ENCODE measurements at places on chromosomes 2 and 18. TPM values are rescaled to one million over a fixed set of nuclear protein-coding genes. Genes with fewer than 3 reads are reported as not detected.

DNA sequence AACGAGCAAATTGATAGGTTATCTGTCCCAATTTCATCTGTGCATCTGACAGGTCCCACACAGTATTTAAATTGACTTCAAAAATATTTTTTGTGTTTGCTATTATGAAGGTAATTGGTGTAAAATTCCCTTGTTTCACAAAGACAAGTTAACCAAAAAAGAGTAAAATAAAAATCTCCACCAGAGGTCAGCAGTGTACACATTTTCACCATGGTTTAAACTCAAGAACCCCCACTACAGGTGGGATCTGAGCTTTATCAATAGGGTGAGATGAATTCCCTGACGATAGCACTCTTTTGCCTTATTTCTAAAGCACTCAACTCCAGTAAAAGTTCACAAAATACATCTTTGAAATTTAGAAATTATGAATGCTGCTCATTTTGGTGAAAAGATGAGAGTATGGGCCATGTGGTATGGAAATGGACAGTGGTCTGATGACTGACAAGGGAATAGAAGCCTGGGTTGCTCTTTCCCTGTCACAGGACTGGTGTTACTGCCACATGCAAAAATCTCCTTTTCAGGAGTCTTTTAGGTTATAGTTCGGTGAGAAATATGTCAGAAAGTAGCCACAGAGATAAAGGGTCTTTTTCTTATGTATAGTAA is 68.0 kb downstream of the SERPINB8 start:
- no peak for DNase-seq

DNA sequence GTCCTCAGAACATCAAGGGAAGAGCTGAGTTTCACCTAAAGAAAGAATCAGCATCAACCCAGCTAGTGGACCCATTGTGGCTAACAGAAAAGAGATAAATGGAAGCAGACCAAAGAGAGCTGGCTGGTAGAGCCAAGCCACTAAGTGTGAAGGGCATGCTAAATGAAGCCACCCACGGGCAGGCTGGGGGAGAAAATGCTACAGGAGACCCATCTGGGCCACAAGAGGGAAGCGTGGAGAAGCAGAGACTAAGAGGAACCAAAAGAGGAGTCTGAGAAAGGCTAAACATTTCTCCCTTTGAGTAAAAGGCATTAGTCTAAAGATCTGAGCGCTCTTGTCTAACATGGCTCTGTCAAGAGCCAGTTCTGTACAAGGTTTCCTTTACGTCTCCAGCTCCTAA is 15.8 kb downstream of the CWC22 start:
- no peak for DNase-seq

- DNase-seq = no peak
These were observed 21.2 kb downstream of the TGFA start for GRCh38 chr2:70532244-70532935.

- peak; percentile 97 for DNase-seq
These were observed 42.1 kb downstream of the BMP10 start for GRCh38 chr2:68828887-68829708.

DNA sequence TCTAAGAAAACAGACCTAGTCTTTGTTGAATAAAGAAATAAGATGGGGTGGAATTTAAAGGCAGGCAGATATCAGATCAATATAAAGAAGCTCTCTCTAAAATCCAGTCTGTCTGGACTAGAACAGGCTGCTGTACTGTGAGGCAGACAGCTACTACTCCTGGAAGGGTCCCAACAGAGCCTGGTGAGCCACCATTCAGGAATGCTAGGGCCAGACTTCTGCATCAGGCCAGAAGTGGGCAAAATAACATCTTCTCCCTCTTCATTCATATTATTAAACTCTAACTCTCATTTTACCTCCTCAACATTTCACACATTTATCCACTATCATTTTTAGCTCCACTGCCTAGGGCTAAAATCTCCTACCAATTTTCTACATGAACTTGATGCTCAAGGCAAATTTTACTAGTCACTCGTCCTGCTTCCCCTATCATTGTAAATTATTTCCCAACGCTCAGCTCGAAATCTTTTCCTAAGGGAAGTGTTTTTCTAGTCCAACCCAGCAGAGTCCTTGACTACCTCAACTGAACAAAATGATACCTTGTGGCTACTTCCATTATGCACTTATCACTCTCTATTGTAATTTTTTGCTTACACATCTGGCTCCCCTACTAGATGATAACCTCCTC is 45.2 kb upstream of the GLS start:
- peak; percentile 58 for DNase-seq

GRCh38 chr2:136874258-136874657 is 108.9 kb downstream of the THSD7B start:
- DNase-seq = no peak

DNA sequence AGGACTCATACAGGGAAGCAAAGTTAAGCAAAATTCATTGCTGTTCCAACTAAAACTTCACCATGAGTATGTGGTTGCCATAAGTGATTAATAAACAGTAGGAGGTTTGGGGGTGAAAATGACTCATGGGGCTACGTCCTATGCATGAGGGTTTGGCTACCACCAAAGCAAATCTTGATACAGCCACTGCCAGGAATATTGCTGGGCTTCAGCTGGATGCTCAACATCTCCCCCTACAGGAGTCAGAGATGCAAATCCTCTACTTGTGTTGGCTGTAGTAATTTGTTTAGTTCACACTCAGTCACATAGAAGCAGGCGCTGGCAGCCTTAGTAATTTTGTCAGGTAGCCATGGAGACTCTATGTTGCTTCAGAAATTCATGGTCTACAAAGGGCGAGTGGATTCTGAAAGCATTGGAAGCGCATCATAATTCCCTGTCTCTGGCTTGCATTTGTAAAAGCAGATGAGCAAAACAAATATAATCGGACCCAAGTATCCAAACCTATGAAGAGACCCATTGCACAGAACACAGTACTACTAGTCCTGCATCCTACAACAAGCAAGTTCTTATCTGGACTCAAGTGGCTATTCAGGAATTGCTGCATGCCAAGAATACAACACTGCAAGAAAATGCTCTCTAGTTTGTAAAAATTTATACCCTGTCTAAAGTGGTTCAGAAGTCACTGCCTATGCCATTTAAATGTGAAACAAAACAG is 76.0 kb downstream of the CD28 start:
- DNase-seq = peak; percentile 46

- no peak for DNase-seq
These were observed 912.7 kb downstream of the CPS1 start for GRCh38 chr2:211468877-211469663.

DNA sequence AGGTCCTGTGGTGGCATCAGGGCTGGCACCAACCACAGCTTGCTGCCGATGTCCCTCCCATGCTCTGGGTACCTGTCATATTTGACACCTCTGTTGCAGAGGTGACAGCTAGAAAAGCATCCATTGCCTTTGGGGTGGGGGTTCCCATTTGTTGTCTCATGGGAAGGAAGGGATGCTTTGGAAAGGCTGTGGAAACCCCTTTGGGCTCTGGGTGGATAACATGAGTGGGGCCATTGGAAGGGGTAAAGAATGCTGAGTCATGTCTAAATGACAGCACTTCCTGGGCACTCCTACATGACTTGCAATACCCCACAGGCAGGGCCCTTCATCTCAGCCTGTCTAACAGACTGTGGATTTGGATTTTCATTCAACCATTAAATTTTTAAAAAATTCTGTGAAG is 27.8 kb downstream of the CTIF start:
- no peak for DNase-seq

DNA sequence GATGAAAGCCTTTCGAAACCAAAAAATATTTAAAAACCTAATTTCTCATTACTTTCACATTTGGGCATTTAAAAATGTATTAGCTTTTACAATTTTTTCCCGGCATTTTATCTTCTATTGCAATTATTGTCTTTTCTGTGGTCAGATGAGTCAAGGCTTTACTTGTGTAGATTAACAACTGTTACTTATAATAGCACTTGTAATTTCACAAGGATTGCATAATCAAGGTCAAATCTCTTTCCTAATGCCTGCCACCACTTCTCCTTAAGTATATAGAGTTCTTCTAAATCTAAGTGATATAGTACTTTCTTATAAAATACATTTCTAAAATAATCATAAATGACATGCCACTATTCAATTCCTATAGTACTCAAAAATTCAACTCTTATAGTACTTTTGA is 67.2 kb downstream of the SLC8A1 start:
- no peak for DNase-seq

DNA sequence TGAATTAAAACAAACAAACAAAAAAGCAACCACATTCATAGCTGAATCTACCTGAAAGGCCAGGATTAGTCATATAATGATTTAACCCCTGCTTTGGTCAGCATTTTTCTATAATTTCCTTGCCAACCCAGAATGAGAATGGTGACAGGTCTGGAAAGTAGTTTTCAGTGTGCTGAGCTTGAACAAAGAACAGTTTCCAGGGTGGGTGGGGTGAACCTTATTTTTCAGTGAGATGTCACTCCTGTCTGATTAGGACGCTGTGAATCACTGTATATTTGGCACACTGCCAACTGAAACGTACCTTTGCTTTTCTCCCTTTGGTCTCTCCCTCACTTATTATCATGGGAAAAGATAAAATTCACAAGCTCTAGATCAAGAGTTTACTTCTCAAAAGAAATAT is 35.0 kb upstream of the DSC1 start:
- DNase-seq = no peak

TMEM18 gene
- total RNA-seq = 12.2 TPM

GPAT2 gene
- total RNA-seq = 8.3 TPM

DPP4 gene
- total RNA-seq = 1.7 TPM
